ENCODE measurements at places on chromosomes 4 and X.

DNA sequence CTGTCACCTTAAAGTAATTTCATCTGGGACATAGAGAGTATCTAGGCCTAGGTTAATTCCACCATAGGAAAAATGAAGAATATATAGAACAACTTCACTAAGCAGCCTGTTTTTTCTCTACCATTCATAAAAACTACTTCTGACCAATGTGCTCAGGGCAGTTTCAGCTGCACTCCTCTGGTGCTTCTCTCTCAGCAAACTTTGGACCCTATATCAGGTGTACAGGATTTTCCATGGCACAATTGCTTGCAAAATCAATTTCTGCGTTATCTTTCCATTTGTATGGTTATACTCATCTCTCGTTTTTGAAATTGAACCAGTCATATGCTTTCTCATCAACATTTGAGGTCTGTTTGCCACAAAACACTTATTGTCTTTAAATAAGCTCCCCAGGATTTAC, 52.1 kb upstream of the FMR1 start:
- H3K36me3 ChIP-seq, result no peaks in the 10 kb centered on the region
- H3K27me3 ChIP-seq, result no peaks in the 10 kb centered on the region
- H3K4me1 ChIP-seq, result no peaks in the 10 kb centered on the region
- DNase-seq, result no peak
- H3K27ac ChIP-seq, result no peak overlapping the region

DNA sequence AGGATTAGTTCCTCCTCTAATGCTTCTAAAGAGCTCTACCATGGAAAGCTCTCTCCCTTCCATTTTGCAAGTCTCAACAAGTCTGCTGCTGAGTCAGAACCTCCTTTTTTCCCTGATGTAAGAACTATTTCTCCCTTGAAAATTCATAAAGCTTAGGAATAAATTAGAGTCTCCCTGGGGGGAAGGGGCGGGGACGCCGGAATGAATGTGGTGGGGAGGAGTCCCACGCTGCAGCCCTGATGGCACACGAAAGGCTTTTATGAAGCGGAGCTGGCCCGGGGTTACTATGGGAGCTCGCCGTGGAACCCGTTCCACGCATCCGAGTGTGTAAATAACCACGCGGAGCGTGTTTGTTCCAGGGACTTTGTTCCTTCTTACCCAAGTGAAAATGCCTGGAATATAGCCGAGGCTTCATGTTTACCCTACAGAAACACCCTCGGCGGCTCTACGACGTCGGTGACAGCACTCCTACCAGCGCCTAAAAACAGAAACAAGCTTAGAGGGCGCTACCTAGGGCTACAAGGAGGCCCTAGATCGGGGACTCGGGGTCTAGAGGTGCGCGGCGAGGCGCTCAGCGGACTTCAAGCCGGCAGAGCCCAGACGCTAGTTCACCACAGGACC, 923 bp upstream of the CPEB2 start:
- H3K36me3 ChIP-seq, result no peaks in the 10 kb centered on the region
- peak; percentile 69 for DNase-seq
- H3K27me3 ChIP-seq, result peaks cover 26% of the 10 kb centered on the region
- H3K4me1 ChIP-seq, result peaks cover 22% of the 10 kb centered on the region
- H3K4me3 ChIP-seq, result peak overlapping the region; percentile 91

- no peak overlapping the region for H3K27ac ChIP-seq
- H3K27me3 ChIP-seq, result no peaks in the 10 kb centered on the region
- no peak overlapping the region for H3K4me3 ChIP-seq
- H3K4me1 ChIP-seq, result no peaks in the 10 kb centered on the region
- DNase-seq, result no peak
Observed at GRCh38 chrX:17042037-17042436, 95.6 kb downstream of the REPS2 start.

- no peaks in the 10 kb centered on the region for H3K27me3 ChIP-seq
- H3K36me3 ChIP-seq, result peaks cover 22% of the 10 kb centered on the region
- H3K4me1 ChIP-seq, result no peaks in the 10 kb centered on the region
- H3K27ac ChIP-seq, result peak overlapping the region; percentile 70
- H3K4me3 ChIP-seq, result no peak overlapping the region
Observed at GRCh38 chr4:40812856-40813255, 63.1 kb downstream of the NSUN7 start.

DNA sequence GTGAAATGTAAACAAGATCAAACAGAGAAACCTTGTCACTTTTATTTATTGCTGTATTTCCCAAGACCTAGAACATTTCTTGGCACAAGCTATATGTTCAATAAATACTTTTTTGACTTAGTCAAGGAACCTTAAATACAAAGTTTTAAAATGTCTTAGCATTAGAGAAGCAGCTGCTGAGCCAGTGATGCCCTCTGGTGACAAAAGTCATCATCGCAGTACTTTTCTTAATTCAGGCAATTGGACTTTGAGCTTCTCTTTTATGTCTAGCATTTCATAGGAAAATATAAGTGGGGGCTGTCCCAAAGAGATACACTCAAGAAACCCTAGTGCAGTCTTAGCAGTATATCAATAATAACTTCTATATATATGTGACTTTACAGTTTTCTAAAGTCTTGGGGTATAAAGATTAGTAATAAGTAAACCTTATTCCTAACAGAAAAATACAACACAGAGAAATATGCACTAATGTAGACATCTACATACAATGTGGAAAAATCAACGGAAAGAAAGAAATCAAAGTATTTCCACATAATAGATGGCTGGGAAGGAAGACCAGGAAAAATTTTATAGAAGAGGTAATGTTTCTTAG, 118.4 kb downstream of the DTHD1 start:
- H3K36me3 ChIP-seq, result no peaks in the 10 kb centered on the region
- H3K27ac ChIP-seq, result no peak overlapping the region
- H3K4me1 ChIP-seq, result no peaks in the 10 kb centered on the region
- H3K4me3 ChIP-seq, result no peak overlapping the region

GRCh38 chrX:95076449-95076848, 1402.4 kb downstream of the FAM133A start:
- no peaks in the 10 kb centered on the region for H3K36me3 ChIP-seq
- H3K4me3 ChIP-seq, result no peak overlapping the region
- peak; percentile 63 for DNase-seq
